Activated naive CD4-positive, alpha-beta T cell treated with anti-CD3 and anti-CD28 coated beads, Interleukin-2, amount 50 U/mL, for 72 hours (primary cell): ENCODE measurements at places on chromosomes 12 and 14. TPM values are rescaled to one million over a fixed set of nuclear protein-coding genes. Genes with fewer than 3 reads are reported as not detected.

DNA sequence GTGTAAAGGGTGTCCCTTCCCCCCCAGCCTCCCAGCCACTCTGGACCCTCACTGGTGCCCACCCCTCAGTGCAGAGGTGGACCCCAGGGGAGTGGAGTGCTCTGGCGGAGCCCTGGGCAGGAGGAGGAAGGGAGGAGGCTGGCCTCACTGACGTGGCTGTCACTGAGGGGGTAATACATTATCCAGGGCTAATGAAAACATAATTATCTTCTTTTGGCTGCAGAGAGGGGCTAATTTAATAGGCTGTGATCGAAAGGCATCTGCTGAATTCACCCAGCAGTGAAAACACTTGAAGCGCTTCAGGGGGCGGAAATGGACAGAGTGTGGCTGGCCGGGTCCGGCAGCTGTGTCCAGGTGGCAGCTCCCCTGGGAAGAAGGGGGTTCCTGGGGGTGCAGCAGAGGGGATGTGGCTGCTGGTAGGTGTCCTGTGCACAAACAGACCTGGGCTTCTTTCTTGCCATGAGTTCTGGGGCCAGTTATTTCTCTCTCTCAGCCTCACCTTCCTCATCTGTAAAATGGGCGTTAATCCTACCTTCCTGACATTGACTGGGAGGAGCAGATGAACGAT lies 3.7 kb upstream of the NOS1 start:
- DNase-seq: no peak

SLCO1B3 gene
- not detected for total RNA-seq

GRCh38 chr12:79710707-79711483 lies 20.1 kb upstream of the PAWR start:
- no peak for DNase-seq

GRCh38 chr14:76761136-76761959 lies at the start of gene VASH1:
Gene VASH1, plus strand, starts transcription at chr14:76761468. Its CDS starts 1,354 bp downstream, at chr14:76762822.
- DNase-seq: peak; percentile 68

ASIC1 gene
- total RNA-seq: 11.7 TPM

DNA sequence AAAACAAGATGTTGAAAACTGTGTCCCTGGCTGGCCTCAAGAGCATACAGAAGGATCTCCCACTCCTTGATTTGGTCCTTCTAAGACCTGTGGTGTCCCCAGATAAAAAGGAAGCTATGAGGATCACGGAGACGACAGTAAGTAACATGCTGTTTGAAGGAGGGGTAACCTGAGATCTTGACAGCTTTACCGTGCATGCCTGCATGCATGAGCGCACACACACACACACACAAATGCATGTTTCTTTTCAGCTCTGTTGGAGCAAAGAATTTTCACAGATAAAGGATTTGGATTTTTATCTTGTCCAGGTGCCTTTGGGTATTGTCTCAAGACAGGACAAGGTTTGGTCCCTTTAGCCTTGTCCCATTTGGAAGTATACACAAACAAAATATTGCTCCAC lies 411.6 kb upstream of the CCDC196 start:
- DNase-seq: no peak

- no peak for DNase-seq
These were observed 161.6 kb upstream of the PRMT8 start for GRCh38 chr12:3329361-3329760.

EPS8 gene
- 4.9 TPM for total RNA-seq

DNA sequence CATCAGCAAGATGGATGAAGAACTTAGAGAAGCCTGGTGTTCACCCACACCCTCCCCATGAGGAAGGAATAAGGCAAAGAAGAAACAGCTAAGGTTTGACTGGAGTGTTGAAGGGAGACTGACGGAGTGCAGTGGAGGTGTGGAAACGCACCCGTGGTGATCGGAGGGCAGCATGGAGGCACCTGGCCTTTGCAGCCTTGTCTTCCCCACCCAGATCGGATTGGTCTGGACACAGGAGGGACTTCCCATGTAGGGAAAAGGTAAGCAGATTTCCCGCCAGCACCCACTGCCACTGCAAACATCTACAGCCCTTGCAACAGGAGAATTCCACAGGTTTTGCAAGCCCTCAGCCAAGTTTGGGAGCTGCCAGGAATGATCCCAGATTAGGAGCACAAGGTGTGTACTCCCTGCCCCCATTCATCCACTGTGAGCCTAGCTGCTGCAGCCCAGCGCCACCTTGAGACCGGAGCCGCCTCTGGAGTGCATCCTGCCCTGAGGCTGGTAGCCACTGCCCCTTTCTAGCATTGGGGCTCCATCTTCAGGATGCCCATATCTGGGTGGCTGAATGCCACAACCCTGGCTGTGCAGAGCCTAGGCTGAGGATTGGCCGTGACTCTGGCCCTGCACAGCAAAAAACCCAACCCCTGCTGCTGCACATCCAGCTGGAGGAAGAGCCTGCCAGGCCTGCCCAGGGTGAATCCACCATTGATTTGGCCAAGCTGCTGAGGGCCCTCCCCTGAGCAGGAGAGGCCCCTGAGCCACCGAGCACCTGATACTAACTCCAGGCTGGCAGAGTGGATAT lies 411.1 kb downstream of the TMEM121 start:
- no peak for DNase-seq

- DNase-seq: no peak
These were observed 33.5 kb upstream of the SPIC start for GRCh38 chr12:101441461-101442224.

DNA sequence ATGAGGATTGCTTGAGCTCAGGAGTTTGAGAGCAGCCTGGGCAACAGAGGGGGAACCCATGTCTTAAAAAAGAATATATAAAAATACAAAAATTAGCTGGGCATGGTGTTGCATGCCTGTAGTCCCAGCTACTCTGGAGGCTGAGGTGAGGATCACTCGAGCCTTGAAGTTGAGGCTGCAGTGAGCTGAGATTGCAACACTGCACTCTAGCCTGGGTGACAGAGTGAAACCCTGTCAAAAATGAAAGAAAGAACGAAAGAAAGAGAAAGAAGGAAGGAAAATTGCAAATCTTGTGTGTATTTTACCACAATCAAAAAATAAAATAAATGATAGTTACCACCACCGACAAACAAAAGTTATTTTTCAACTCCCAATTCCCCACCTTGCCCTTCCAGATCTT lies 45.3 kb downstream of the SPRING1 start:
- DNase-seq: no peak

DNA sequence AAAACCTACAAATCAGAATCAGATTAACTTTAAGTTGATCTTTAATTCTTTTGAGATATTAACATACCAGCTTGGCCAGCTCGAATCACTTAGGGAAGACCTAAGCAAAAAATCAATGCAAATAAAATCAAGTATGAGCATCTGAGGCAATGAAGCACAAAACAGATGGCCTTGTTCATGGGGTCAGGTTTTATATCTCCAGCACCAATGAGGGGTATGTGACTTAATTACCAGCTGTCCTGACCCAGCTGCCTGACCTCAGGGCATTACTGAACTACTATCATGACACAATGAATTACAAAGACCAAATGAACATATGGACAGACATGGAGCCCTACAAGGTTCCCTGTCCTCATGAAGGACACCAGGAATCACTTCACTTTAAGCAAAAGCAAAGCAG lies 70.5 kb downstream of the FGD6 start:
- DNase-seq: no peak

DNA sequence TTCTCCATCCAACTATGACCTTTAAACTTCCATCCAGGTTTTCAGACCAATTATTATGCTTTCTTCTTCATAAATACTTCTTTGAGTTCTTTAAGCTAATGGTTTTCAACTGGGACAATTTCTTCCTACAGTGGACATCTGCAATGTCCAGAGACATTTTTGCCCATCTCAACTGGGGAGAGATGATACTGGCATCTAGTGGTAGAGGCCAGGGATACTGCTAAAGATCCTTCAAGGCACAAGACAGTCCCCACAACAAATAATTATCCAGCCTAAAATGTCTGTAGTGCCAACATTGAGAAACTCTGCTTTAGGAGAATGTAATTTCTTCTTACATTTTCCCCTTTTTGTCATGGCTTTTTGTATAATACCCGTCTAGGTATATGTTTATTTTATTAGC lies 10.6 kb downstream of the TRHDE start:
- no peak for DNase-seq

TAS2R42 gene
- not detected for total RNA-seq

PLA2G1B gene
- not detected for total RNA-seq

GRCh38 chr12:30769802-30770201 lies 15.1 kb upstream of the CAPRIN2 start:
- DNase-seq: no peak

HSPB8 gene
- not detected for total RNA-seq

MYO1H gene
- not detected for total RNA-seq

DNA sequence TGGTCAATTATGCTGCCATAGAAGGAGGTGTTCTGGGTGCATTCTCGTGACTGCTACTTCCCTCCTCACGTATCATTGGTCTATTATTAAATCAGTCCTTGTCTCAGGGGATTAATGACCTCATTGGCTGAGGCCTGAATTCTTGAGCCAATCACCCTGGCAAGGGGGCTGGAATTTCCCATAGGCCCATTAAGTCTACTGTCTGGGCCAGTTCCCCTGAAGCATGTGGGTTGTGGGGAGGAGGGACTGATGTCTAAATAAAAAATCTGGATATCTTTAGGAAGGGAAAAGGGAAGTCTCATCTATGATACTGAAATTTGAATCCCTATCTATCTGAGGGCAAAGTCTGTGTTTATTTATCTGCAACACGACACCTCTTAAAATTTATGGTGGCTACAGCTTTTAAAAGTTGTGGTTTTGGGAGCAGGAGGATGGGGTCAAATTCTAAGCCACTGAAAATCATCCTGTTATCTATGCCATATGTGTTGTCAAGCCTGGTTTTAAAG lies 71.9 kb downstream of the DYRK2 start:
- no peak for DNase-seq

DNA sequence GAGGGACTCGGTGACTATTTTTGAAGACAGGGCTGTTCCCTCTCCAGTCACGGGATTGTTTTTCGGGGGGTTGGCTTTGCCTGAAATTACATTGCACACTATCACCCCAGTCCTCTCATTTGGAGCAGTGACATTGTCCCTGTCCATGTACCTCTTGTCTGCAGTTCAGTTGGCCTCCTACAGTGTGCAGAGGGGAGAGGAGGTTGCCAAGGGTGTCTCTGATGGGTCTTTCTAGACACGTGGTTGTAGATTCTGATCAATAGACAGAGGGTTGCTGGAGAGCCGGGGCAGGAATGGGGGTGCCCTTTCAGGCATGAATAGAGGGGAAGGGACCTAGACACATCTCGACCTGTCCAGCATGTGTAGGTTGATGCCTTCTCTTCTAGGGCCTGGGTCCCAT lies 1.2 kb downstream of the TMEM120B start:
- no peak for DNase-seq

MAP1LC3B2 gene
- total RNA-seq: not detected

DNA sequence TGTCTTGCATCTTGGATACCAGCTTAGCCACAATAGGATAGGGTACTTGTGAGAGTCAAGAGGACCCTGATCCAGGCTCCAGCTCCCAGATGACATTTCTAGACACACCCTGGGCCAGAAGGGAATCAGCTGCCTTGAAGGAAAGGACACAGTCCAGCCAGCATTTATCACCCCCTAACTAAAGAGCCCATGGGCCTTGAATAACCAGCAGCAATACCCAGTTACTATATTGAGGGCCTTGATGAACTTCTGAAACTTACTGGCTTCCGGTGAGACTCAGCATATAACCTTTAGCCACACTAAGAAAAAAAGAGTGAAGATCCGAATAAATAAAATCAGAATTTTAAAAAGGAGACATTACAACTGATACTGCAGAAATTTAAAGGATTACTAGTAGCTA lies 1135.4 kb downstream of the LRFN5 start:
- no peak for DNase-seq

DNA sequence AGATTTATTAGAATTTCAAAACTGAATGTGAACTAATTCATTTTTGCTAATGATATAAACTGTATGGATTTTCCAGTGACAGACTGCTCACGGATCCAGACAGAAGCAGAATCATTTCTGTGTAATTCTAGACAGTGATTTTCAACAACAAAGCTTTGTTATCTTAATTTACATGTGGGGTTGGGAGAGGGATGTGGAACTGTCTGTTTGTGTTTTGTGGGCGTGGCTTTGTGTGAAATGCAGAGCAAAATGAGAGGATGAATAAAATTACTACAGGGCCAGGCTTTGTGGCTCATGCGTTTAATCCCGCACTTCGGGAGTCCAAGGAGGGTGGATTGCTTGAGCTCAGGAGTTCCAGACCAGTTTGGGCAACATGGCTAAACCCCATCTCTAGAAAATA lies 834.7 kb downstream of the GALC start:
- DNase-seq: no peak

- no peak for DNase-seq
These were observed 207.0 kb downstream of the MYRFL start for GRCh38 chr12:70032076-70032475.

GRCh38 chr14:97010491-97011160 lies 213.4 kb downstream of the VRK1 start:
- DNase-seq: no peak

GLIPR1L2 gene
- 0.68 TPM for total RNA-seq

- DNase-seq: peak; percentile 12
These were observed 119.9 kb upstream of the LHX5 start for GRCh38 chr12:113591480-113591974.

- no peak for DNase-seq
These were observed 953 bp upstream of the DCAF5 start for GRCh38 chr14:69153873-69154270.

DHRS1 gene
- 13.3 TPM for total RNA-seq

GRCh38 chr14:71209888-71210287 lies 302.6 kb downstream of the PCNX1 start:
- DNase-seq: no peak

GRCh38 chr12:51443573-51443972 lies 18.9 kb downstream of the SLC4A8 start:
- DNase-seq: no peak

CELA1 gene
- not detected for total RNA-seq

KRT72 gene
- 1.4 TPM for total RNA-seq

- no peak for DNase-seq
These were observed 3.1 kb downstream of the PYGL start for GRCh38 chr14:50941151-50941550.

DNA sequence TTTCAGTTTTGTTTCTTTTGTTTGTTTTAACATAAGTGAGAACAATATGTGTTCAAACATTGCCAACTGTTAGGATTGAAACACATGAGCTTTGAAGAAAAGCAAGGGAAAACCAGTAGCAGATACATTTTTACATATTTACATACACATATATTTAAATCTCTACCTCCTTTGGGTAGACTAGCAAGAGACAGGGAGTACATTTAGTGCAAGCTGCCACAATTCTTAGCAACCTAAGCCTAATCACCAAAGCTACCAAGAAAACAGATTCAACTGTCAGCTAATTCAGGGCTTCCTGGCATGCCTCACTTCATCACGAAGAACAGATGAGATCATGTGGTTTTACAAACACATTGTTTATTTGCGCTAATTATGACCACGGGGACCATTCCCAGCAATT lies 143.1 kb downstream of the PRIMA1 start:
- no peak for DNase-seq
